HL-60 (cell line): ENCODE measurements at places on chromosomes 11 and 22.

GRCh38 chr11:41527530-41527929 lies 68.1 kb upstream of the LRRC4C start:
- no peak for DNase-seq

DNA sequence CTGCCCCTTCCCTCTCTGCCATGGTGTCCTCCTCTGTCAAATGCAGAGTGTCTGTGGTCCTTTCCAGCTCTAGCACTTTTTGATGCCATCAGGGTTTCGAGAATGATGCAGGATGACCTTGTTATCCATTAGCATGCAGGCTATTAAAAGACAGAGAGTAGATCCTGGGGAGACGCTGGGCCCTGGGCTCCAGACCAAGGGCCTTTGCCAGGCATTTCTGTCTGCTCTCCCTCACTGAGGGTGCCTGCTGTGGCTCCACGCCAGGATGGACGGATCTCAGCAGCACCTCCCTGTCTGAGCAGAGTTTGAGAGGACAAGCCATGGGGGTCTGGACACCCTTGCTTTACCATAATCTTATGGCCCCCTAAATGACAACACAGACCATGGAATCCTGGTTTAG lies 110.8 kb upstream of the CD82 start:
- no peak for DNase-seq

- no peak for DNase-seq
Measured at GRCh38 chr22:25497181-25497641, 67.3 kb upstream of the GRK3 start.

DNA sequence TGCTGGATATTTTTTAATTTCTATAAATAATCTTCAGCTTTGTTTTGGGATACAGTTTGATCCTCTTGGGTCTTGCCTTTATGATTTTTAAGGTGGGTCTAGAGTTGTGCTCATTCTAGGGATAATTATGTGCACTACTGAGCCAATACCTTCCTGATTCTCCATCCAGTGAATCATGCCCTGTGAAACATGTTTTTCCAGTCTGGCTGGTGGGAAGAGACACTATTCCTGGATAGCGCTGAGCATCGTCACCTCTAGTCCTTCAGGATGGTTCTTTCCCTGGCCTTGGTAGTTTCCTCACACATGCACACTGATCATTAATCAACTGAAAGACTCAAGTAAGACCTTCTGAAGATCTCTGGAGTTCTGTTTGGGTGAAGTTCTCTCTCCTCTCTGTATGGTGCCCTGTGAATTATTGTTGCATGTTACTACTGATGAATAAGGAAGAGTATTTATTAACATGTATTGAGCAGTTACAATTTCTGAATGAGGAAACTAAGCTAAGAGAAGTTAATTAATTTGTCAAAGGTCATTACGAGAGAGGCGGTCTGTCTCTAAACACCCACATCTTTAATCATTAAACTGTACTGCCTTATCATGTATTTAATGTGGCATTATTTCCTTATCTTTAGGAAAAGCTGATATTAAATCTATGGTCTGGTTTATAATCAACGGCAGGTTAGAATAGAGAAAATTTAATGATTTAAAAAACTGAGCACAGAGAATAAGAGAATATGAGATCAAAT lies 39.1 kb upstream of the LIPT2 start:
- no peak for DNase-seq

- DNase-seq, result no peak
Measured at GRCh38 chr11:10891151-10891720, 33.4 kb upstream of the ZBED5 start.

DNA sequence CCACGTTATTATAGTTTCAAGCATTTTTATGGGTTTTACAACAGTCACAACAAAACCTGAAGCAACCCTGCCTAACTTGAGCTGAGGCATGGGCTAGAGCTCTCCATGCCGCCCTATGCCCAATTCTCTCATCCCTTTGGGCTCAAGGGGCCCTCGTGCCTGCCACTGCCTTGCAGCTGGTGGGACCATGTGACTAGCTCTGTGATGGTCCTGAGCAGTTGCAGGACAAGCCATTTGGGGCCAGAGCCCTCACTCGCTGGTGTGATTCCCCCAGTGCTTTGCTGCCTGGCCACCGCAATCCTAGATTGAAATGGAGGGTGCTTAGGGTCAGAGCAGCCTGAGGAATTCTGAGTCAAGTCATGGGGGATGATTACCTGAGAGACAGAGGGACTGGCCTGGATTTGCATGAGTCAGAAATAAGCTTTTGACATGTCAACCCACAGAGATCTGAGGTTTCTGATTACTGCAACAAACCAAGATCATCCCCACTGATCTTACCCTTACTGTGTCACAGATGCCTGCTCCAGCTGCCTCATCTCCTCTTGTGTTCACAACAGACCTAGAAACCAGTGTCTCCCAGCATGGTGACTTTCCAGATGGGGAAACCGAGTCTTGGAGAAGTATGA lies 323.7 kb downstream of the BRD1 start:
- no peak for DNase-seq

GRCh38 chr11:42840860-42841259 lies 470.9 kb upstream of the API5 start:
- DNase-seq, result no peak

GRCh38 chr11:20056109-20056949 lies 103.9 kb downstream of the DBX1 start:
- DNase-seq, result no peak

- no peak for DNase-seq
Measured at GRCh38 chr11:61587541-61587941, 6.7 kb upstream of the SYT7 start.

DNA sequence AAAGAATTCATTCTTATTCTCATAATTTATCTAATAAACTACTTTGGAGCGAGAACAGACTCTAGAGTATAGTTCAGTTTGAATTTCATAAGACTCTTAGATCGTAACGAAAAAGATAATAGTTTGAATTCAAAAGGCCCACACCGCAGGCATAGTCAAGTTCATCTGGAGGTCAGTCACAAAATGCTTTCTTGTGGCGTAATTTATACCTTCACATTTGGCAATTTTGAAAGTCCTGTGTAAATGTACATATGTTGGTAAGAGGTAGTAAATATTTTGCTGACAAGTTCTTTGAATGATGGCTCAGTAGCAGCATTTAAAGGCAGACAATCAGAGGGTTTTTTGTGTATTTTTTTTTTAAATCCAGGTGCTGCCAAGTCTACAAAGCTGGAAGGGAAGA lies 88.1 kb downstream of the TEAD1 start:
- DNase-seq, result no peak

GRCh38 chr11:34052608-34053160 lies 1.2 kb downstream of the CAPRIN1 start:
- DNase-seq, result peak; percentile 15

GRCh38 chr11:108915666-108916065 lies 250.8 kb downstream of the DDX10 start:
- DNase-seq, result no peak

DNA sequence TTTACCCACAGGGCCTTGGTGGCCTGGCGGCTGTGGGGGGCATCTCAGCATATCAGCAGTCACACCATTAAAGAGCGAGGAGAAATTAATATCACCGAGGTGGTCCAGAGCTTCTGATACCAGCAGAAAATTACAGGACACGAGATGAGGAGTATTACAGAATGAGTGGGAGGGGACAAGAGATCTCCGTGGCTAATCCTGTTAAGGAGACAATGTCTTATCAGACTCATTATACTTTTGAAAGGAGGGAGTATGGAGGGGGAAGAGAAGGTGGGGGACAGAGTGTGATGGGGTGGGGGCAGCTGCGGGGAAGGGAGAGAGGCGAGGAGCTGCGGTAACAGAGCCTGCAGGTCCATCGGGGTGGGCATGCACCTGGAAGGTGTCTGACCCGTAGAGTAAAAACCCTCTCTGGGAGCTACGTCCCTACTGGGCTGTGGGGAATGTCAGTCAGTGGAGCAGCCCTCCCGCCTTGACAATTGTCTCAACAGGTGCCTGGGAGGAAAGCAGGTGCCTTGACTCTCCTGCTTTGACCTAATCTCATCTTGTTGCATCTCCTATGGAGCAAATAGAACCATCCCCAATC lies 224.2 kb downstream of the CEP164 start:
- no peak for DNase-seq

DNA sequence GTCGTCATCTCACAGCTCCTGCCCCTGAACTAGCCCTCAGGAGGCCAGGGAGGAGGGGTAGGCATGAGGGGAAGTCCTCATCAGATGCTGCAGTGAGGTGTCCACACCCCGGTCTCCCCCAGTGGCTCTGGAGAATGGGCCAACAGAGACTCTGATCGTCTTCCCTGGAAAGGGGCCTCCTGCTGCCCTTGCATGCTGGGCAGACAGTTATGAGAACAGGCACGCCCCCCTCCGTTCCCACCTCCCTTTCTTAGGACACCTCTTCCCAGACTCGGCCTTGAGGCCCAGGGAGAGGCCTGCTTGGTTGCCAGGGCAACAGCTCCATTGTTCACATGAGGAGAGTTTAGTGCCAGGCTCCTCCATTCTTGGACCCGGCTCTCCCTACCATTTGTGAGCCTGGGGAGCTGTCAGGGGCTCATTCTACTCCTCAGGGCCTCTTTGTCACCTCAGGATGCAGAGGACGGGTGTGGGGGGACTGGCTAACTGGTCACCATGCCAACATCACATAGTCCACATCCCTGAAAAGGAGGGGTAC lies 157.7 kb downstream of the TTC17 start:
- no peak for DNase-seq

- DNase-seq, result no peak
Measured at GRCh38 chr11:93248602-93249001, 50.8 kb upstream of the SLC36A4 start.

DNA sequence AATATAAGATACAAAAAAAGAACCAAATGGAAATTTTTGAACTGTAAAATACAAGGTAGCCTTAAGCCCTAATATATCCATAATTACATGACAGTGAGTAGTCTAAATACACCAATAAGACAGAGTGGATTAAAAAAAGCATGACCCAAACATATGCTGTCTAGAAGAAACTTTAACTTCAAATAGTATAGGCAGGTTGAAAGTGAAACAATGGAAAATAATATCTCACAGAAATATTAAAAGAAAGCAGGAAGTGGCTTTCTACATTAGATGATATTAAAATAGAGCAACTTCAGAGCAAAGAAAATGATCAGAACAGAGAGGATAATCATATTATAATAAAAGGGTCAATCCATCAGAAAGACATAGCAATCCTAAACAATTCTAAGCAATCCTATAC lies 21.8 kb downstream of the DCUN1D5 start:
- DNase-seq, result no peak

GRCh38 chr11:6205366-6205765 lies at the start of gene C11orf42:
C11orf42 (plus strand) TSS chr11:6205557; CDS start chr11:6205616, 59 bp downstream.
- no peak for DNase-seq

DNA sequence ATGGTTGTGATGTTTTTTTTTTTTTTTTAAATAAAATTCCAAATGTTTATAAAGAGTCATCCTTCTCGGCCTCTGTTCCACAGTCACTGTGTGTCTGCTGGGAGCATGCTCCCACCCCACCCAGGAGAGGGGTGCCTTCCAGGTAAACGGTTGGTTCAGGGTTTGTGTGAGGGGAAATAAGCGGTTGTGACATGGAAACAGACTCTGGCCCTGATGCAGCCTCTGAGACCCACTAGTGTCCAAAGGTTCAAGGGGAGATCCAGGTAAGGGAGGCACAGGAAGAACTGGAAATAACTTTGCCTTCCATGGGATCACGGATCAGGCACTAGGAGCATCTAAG lies 6.0 kb upstream of the GAS2L1 start:
- no peak for DNase-seq
